Stomach (tissue), 19 donors: ENCODE measurements at places on chromosomes 16 and 17. TPM values are rescaled to one million over a fixed set of nuclear protein-coding genes. Genes with fewer than 3 reads are reported as not detected.

The KRT24 gene
- total RNA-seq = 0.58 TPM

The HOXB3 gene
- total RNA-seq = 25.3 TPM

The TRPV3 gene
- 0.29 TPM for total RNA-seq

The FBF1 gene
- total RNA-seq = 10.3 TPM

DNA sequence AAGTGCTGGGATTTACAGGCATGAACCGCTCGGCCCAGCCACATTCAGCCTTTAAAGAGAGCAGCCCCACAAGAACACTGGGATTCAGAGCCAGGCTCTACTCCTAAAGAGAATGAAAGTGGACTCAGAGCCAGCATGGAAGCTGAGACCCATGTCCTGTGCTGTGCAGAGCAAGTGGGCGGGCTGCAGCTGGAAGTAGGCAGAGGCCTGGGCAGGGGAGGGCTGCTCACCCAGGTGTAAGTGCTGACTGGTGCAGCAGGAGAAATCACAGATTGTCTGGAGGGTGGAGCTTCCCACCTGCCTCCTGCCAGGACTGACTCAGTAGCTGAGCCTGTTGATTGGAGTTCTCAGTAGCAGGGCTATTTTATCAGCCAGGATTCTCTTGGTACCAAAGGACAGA is 178.7 kb downstream of the KATNIP start:
- DNase-seq = no peak

DNA sequence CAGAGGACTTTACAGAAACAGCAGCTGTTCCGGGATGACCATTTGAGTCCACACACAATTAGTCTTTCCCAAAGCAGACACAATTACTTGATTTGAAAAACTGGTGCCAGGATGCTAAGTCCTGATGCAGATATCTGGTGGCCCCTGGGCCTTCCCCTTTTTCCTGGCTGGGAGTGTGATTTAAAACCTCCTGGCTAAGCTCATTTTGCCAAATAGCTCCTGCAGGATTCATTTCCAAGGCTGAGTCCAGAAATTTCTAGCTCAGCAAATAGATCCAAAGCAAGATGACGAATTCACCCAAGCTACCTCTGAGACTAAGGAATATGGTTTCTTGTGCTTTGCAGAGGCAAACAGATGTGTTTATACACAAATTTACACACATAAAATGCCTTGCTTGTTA is 422.2 kb downstream of the CA10 start:
- no peak for DNase-seq

DNA sequence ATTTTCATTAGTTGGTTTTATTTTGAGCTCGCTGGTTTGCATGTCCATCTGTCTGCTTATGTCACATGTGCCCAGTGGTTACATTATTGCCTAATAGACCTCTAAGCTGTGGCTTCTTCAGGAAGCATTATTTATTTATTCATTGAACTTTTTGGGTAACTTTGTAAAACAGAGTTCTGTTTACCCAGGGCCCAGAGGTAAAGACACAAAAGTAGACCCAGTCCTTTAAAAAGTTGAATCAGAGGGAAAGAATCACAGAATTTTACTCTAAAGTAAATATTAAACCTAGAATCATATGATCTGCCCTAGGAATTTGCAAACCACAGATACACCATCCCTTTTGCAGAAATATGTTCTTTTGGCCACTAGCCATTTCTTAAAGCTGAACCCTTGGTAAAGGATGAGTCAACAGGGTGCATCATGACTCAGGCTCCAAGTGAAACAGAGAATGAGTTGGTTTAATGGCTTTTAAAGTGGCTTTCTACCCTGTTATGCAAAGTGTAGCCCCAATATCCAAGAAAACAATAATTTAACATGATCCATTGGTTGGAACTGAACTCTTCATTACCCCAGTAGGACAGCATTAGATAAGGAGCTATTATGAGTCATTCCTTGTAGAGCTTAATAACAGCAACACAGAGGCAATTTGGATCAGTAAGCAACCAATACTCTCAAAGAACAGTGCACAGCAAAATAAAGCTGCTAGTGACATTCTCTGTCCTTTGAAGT is 236.3 kb downstream of the KCNJ2 start:
- DNase-seq = no peak

DNA sequence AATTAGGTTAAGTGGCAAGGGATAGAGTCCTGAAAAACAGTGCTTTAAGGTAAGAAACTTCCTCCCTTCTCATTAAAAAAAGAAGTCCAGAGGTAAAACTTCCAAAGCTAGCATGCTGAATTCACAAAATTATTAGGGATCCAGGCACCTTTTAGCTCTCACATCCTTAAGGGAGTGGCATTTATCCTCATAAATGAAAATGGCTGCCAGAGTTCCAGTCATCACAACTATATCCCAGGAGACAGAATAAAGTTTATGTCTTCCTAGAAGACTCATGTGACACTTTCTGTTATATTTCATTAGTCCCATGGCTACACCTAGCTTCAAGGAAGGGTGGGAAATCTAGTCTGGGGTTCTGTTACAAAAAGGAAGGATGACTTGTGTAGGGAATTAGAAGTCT is 23.3 kb upstream of the ADORA2B start:
- DNase-seq = no peak
